ENCODE measurements at places on chromosomes 5 and 9.

GRCh38 chr5:143417503-143418139 is 14.1 kb upstream of the NR3C1 start:
- no peak for DNase-seq

DNA sequence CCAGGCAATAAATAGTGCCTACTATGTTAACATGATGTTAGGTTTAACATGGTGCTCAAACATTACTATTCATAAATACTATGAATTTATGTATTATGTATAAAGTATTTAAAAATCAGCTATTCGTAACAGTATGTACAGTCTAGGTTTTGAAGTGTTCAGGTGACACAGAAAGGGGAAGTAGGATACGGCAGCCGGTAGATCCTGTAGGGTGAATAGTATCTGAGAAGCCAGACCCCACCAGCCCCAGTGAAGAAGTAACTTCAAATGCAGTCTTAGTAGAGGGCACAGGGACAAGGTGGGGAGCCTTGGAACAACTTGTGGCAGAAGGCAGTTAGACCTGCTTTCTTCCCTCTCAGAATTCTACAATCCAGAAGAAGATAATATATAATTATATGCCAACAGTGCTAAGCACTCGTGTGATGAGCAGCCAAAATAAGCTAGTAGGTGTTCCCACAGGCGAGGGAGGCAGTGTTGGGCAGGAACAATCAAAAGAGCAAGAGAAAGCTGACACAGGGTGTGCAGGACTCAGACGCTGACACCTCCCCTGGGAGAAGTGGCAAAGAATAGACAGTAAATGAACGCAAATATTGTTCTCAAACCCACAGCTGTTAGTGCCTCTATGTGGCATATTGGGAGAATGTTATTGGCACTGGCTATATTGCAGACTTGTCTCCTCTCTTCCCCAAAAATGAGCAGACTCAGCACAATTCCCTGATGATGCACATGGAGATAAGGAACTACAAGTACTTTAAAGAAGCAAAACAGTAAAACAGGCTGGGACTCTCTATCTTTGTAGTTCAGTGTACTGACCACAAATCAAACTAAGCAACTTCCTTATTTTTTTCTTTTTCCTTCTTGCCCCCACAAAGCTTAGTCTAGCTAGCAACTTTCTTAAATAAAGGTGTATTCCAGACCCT is 4.6 kb downstream of the ZNF367 start:
- DNase-seq, result no peak

- no peak for DNase-seq
Measured at GRCh38 chr5:38595132-38595745, 38.8 kb upstream of the LIFR start.

- no peak for DNase-seq
Measured at GRCh38 chr5:114362197-114362976, 517 bp downstream of the KCNN2 start.

GRCh38 chr9:3161912-3162311 is 318.0 kb upstream of the PUM3 start:
- no peak for DNase-seq

GRCh38 chr9:120693700-120694008 is 20.6 kb downstream of the MEGF9 start:
- DNase-seq, result no peak

- no peak for DNase-seq
Measured at GRCh38 chr9:112831281-112831851, 59.3 kb downstream of the SLC46A2 start.

GRCh38 chr5:54312499-54312898 is 2.1 kb upstream of the ARL15 start:
- no peak for DNase-seq

DNA sequence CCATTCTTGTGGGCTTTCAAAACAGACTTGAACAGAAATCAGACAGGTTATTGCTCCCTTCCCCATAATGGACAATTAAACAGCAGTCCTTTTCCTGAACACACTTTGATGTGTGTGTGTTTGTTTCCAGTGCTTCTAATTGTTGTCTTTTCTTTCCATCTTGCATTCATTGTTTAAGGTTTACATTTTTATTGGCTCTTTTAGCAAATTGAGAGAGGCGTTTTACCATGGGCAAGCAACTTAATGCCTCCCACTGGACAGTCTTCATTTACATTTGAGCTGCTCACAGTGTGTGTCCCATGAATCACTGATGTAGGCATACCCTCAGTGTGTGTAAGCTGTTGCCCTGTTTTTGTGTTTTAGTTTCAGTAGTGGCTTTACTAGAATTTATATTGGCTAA is 25.0 kb downstream of the WDR36 start:
- no peak for DNase-seq

DNA sequence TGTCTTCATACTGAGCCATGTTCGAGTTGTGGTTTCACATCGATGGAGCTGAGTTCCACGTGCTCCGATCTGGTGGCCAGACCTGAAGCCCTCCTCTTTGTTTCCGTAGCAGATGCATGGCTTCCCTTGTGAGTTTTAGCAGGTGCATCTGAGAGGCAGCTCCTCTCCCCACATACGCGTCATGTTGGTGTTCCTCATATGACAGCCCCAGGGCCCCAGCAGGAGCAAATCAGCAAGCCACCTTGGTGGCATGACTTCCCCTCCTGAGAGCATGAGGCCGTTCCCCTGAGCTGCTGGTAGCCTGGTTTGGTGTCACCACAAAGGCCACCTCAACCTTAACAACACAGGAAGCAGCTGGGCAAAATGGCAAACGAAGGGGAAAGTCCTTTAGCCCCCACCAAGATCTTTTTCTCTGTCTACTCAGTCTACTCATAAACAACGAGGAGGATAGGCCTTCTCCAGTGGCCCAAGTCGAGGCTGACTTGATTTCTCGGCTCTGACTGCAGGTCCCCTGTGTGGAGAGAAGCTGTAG is 5.9 kb downstream of the CYFIP2 start:
- no peak for DNase-seq

Measured in ecto neural progenitor cell (in vitro differentiated cells).